Ovary (tissue), 10 donors: ENCODE measurements at places on chromosomes 2 and 18. TPM values are rescaled to one million over a fixed set of nuclear protein-coding genes. Genes with fewer than 3 reads are reported as not detected.

DNA sequence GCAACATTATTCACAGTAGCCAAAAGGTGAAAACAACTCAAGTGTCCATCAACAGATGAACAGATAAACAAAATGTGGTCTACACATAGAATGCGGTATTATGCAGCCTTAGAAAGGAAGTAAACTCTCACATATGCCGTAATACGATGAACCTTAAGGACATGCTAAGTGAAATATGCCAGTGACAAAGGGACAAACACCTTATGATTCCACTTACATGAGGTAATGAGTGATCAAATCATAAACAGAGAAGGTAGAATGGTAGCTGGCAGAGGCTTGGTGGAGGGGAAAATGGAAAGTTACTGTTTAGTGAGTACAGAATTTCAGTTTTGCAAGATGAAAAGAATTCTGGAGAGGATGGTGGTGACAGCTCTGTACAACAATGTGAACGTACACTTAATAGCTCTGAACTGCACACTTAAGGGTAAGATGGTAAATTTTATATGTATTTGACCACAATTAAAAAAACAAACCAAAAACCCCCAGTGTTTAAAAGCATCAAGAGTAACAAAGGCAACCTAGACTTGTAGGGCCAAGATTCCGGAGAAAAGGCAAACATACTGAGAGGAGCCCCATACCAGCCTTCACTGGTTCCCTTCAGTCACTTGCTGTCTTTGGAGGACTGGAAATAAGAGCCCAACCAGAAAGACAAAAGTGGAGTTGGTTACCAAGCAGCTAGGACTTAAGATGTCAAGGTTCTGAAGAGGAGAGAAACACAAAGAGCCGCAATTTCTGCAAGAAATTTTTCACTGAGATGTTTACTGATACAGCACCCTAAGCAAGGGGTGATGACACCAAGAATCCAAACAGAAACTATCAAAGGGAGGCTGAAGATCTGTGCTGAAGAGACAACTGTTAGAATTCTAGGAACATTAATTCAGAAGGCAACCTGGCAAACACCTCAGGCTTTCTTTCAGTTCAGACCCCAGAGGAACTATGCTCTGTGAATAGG is 61.3 kb downstream of the CUL3 start:
- H3K36me3 ChIP-seq = no peaks in the 10 kb centered on the region
- no peak for DNase-seq
- no peak overlapping the region for H3K27ac ChIP-seq
- H3K27me3 ChIP-seq = no peaks in the 10 kb centered on the region
- H3K4me3 ChIP-seq = no peak overlapping the region

GRCh38 chr2:213848631-213849030 is 562.2 kb upstream of the VWC2L start:
- H3K27ac ChIP-seq = no peak overlapping the region
- no peaks in the 10 kb centered on the region for H3K4me1 ChIP-seq
- H3K27me3 ChIP-seq = no peaks in the 10 kb centered on the region
- no peak for DNase-seq
- no peaks in the 10 kb centered on the region for H3K36me3 ChIP-seq

- no peak for DNase-seq
- peaks cover 8% of the 10 kb centered on the region for H3K4me1 ChIP-seq
- H3K4me3 ChIP-seq = no peak overlapping the region
- no peaks in the 10 kb centered on the region for H3K27me3 ChIP-seq
- H3K27ac ChIP-seq = no peak overlapping the region
Observed at GRCh38 chr2:170932166-170932565, 3.1 kb downstream of the GORASP2 start.

SCG2 gene
- total RNA-seq = 6.3 TPM

RGPD5 gene
- total RNA-seq = 77.0 TPM

STK16 gene
- 17.6 TPM for total RNA-seq

DNA sequence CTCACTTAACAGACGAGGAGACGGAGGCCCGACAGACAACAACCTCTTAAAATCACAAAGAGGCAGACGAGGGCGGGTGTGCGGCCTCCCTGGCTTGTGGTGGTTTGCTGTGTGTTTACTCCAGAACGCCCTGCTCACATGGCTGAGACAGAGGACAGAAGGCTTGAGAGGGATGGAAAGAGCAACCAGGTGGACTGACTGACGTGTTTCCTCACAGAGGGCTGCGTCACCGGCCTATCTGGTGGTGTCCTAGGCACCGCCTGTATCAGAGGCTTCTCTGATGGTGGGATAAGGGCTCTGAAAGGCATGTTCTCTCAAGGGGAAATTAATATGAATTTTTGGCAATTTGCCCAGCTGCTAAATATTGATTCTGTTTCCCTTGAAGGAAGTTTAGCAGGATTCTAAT is 47.0 kb upstream of the RALBP1 start:
- H3K27ac ChIP-seq = no peak overlapping the region
- DNase-seq = no peak
- no peaks in the 10 kb centered on the region for H3K36me3 ChIP-seq
- no peaks in the 10 kb centered on the region for H3K27me3 ChIP-seq
- H3K4me1 ChIP-seq = no peaks in the 10 kb centered on the region

DNA sequence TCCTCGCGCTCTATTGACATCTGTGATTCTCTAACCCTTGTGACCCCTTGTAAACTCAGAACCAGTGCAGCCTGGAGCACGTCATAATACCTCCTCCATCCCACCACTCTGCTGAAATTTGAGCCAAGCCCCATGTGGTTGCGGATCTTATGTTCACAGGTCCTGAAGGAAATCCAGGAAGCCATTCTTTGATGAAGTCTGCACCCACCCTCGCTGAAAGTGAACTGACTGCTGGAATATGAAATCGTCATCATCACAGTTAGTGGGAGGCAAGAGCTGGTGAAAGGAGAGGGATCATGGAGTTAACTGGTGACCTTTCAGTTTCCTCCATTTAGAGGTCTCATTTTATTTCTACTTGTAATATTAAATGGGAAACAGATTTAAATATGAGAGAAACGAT is 21.6 kb downstream of the ZEB2 start:
- no peak overlapping the region for H3K27ac ChIP-seq
- no peak overlapping the region for H3K4me3 ChIP-seq
- no peak for DNase-seq
- H3K27me3 ChIP-seq = no peaks in the 10 kb centered on the region
- no peaks in the 10 kb centered on the region for H3K36me3 ChIP-seq

UGT1A7 gene
- total RNA-seq = not detected

DNA sequence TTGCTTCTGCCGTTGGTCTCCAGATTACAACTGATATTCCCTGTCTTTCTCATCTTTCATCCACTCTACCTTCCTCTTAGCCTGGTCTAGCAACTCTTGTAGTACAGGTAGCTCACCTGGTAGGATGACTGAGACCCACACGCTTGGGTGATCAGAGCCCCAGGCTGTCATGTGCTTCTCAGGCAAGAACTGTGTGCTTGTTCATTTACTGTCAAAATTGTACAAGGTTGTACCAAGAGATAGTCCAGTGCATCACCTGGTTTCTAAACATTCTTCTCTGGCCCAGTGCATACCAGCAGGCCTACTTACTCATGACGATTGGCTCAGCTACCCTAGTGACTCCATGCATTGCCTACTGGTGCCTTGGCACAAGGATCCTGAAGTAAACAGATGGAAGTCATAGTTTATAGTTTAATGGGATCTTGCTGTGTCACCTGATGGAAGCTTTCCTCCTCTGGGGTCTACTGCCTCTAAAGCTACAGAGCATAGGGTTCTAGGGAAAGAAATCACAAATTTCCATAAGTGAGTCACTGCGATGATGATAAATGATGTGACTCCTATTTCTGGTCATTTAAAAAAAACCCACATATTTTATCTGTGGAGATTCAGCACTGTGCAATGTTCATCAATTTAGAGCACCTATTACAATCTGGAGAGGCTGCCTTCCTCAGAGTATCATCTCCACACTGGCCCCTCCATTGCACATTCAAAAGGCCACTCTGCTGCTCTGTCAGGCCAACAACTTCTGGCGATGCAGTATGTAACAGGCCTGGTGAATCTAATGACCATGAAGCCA is 481.8 kb upstream of the MEIS1 start:
- H3K27ac ChIP-seq = no peak overlapping the region
- H3K36me3 ChIP-seq = no peaks in the 10 kb centered on the region
- H3K27me3 ChIP-seq = no peaks in the 10 kb centered on the region
- no peak for DNase-seq

ACMSD gene
- not detected for total RNA-seq

XIRP2 gene
- 0.03 TPM for total RNA-seq

- H3K4me1 ChIP-seq = no peaks in the 10 kb centered on the region
- no peak overlapping the region for H3K27ac ChIP-seq
- H3K27me3 ChIP-seq = no peaks in the 10 kb centered on the region
- H3K36me3 ChIP-seq = no peaks in the 10 kb centered on the region
- H3K4me3 ChIP-seq = no peak overlapping the region
Observed at GRCh38 chr2:62426154-62426912, 79.7 kb downstream of the TMEM17 start.
